Cardiac ventricle fibroblast (primary cell): ENCODE measurements at places on chromosomes 1 and 21. TPM values are rescaled to one million over a fixed set of nuclear protein-coding genes. Genes with fewer than 3 reads are reported as not detected.

The FCER1G gene
- total RNA-seq = not detected in 2 replicates

The TMED5 gene
- 66.9 and 68.8 TPM in 2 replicates for total RNA-seq

The BSND gene
- total RNA-seq = not detected in 2 replicates

The RNU1-2 gene
- under 0.01 TPM in 2 replicates for total RNA-seq

The KCNJ9 gene
- total RNA-seq = not detected in 2 replicates

The SLC44A5 gene
- total RNA-seq = 0.25 and 0.44 TPM in 2 replicates

The SIM2 gene
- total RNA-seq = not detected in 2 replicates

The IGSF21 gene
- not detected in 2 replicates for total RNA-seq

The C8B gene
- total RNA-seq = not detected in 2 replicates
